NCI-H1694 treated with DMSO at 0.1 percent for 48 hours (cell line): ENCODE measurements at places on chromosomes 4 and X.

DNA sequence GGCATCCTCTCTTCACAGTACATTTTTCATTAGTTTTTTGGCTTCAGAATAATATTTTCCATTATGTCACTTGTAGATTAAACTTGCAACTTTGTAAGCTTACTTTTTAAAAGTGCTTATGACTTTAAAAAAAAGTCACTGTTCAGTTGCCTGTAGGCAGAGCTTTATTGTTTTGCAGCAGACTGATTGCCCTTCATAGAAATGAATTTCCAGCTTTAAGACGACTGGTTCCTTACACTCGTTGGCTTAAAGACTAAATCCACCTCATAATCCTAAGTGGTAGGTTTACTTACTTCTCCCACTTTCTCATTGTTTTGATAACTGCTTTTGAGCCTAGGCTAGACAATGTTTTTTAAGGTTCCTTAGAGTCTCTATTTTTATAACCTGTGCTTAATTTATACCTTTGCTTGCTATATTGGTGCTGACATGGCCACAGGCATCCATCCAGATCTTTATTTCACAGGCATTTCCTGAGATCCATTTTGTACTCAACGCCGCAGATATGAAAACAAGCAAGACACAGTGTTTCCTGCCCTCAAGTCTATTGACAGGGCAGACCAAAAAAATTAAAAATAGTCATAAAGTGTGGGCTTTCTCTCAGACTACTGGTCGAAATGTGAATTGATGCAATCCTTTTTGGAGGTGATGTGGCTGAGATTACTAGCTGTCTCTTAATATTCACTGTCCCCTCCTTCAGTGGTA, 12.6 kb upstream of the IL13RA2 start:
- no peak for DNase-seq

- DNase-seq, result no peak
Observed at GRCh38 chr4:69489856-69490255, 5.8 kb downstream of the UGT2B4 start.

DNA sequence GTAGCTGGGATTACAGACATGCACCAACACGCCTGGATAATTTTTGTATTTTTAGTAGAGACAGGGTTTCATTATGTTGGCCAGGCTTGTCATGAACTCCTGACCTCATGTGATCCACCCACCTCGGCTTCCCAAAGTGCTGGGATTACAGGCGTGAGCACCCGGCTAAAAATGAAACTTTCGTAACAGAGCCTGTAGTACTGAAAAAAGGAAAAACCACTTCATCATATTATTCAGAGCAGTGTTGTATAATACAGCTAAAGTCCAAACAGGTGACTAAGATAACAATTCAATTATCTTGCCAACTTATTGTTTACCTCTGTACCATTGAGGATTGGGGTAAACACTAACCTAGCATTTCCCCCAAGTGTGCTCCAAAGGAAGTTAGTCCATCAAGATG, 43.9 kb upstream of the HPRT1 start:
- DNase-seq, result no peak

- DNase-seq, result no peak
Observed at GRCh38 chr4:79650217-79650616, 242.2 kb upstream of the GK2 start.

GRCh38 chrX:140502491-140503237, 2.2 kb downstream of the SOX3 start:
- no peak for DNase-seq

- no peak for DNase-seq
Observed at GRCh38 chr4:168803732-168804131, 206.3 kb downstream of the CBR4 start.

GRCh38 chrX:129586446-129586845, 46.4 kb downstream of the OCRL start:
- no peak for DNase-seq

DNA sequence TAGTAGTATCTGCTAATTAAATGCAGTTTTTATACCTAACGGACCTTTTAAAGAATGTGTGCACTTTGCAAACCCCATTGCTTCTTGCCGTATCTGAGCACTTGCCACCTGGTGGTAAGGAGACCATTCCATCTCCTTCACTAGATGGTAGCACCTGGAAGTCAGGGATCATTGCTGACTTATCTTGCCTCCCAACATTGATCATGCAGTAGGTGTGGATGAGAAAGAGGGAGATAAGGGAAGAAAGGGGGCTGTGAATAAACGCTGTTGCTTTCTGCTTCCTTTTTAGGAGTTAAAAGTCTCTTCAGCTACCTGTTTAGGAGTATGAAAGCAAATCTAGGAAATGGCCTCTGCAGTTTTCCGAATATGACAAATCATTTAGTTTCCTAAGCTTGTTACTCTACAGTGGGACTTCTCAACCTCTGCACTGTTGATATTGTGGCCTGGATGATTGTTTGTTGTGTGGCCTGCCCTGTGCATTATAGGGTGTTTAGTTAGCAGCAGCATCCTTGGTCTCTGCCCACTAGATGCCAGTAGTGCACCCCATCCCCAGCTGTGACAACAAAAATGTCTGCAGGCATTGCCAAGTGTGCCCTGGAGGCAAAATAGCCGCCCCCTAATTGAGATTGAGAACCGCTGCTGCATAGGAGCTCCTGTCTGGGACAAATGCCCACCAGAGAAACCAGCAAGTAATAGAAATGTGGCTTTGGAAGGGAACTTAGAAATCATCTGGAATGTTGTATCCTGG, 38.8 kb downstream of the GAB1 start:
- no peak for DNase-seq

- no peak for DNase-seq
Observed at GRCh38 chr4:6610856-6611430, 29.5 kb upstream of the MRFAP1 start.

GRCh38 chr4:184416913-184417734, 57.2 kb downstream of the IRF2 start:
- no peak for DNase-seq

- no peak for DNase-seq
Observed at GRCh38 chrX:2784026-2784425, 32.2 kb downstream of the XG start.

DNA sequence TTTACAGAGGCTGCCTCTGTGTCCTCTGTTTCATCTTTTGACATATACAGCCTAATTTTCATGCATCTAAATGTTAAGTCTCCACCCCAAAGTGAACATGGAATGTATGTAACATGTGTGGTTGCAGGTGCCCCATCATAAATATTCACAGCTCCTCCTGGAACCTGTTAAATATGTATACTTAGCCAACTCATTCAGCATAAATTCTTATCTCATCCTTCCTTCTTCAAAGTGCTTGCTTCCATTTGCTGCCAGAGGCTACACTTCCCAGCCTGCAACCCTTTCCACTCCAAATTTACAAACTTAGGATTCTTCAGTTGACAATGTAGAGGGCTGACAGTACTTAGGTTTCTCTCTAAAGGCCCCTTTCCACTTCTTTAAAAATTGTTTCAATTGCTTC, 60.6 kb downstream of the F8 start:
- DNase-seq, result no peak

DNA sequence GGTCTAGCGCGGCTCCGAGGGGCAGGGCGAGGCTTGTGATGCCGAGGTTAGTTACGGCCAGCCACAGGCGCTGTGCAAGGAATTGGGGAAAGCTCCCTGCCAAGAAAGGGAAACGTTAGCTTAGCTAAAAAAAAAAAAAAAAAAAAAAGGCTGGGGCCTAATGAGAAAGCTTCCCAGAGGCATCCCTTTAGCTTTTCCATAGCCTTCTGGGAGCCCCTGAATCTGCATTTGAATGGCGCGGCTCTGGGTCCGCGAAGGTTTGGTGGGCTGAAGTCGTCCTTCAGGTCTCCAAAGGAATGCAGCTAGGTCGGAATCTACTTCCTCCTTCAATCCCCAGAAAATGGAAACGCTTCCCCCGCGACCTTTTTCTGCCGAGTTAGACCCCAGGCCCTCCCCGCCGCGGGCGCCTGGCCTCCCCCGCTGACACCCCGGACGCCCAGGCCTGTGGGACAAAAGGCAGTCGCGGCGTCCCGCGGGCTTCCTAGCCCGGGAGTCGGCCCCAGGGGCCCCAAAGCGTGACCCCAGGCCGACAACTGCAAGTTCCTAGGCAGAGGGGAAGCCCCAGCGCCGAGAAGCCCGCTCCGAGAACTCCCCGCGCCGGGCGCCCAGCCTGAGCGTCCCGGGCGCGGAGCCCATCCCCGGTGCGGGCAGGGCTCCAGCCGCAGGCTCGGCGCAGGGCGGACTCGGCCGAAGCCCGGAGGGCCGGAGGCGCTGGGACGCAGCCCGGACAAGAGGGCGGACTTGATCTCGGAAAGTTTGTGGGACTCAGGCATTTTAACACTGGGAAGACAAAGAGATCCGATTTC, 605 bp upstream of the FAT1 start:
- DNase-seq, result no peak

DNA sequence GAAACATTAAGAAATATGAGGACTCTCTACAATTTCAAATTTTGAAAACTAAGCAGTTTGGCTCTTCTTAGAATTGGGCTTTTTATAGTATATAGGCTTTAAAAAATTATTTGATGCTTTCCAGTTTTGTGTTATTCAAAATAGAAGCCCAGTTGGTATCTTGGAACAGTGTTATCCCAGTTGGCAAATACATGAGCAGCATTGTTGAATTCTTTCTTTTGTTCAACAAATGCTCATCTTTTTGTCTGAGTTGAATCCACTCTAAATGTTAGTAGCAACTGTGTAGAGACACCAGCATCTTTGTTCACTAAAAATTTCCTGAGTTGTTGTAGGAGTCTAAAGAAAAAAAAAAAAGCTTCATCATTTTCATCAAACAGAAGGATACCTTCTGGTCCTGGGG, 41.0 kb upstream of the LIMCH1 start:
- DNase-seq, result no peak

DNA sequence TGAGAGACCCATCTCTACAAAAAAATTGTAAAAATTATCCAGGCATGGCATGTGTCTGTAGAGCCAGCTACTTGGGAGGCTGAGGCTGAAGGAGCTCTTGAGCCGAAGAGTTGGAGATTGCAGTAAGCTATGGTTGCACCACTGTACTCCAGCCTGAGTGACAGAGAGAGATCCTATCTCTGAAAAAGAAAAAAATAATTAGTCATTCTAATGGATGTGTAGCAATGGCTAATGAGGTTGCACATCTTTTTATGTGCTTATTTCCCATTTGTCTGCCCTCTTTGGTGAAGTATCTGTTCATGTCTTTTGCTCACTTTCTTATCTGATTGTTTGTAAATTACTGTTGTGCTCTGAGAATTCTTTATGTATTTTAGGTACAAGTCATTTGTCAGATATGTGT, 19.0 kb upstream of the MAML3 start:
- DNase-seq, result no peak

DNA sequence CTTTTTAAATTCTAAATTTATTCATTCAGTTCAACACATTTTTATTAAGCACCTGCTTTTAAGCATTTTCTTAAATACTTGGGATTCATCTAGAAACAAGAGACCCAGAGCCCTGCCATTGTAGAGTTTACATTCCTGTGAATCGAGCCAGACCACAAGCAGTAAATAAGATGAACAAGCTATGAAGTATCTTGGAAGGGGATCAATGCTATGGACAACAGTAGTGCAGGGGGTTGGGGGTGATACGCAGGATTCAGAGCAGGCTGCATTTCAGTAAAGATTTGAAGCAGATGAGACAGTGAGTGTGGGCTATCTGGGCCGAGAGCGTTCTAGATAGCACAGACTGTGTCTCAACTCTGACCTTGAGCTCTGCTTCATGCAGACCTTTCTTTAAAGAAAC, 35.1 kb downstream of the CLDN22 start:
- DNase-seq, result no peak

DNA sequence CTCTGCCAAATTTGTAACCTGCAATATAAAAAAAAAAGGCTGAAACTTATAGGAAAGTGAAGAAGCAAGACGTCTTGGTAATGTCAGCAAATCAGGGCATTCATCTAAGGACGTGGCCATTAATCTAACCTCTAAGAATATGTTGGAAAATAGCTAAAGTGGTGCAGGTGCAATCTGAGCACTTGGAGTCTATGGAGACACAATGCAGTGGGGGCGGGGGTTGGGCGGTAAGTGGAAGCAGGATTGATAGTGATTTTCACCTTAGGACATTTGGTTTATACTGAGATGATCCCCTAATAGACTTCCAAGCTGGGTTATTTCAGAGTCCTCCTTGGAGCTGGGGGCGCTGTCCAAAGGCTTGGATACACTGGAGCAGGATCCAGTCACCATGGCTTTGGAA, 283.4 kb downstream of the EPHA5 start:
- no peak for DNase-seq

DNA sequence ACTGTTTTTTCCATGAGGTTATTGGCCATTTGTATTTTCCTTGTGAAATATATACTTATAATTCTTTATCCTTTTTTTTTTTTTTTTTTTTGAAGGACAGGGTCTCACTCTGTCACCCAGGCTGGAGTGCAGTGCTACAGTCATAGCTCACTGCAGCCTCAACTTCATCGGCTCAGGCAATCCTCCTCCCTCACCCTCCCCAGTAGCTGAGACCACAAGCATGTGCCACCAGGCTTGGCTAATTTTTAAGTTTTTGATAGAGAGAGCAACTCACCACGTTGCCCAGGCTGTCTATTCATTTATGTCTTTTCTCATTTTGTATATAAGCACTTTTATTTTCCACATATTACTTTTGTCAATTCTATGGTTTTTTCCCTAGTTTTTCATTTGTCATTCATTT, 16.8 kb downstream of the RBPJ start:
- DNase-seq, result no peak

GRCh38 chr4:154927126-154927680, 146.1 kb downstream of the RBM46 start:
- DNase-seq, result no peak

DNA sequence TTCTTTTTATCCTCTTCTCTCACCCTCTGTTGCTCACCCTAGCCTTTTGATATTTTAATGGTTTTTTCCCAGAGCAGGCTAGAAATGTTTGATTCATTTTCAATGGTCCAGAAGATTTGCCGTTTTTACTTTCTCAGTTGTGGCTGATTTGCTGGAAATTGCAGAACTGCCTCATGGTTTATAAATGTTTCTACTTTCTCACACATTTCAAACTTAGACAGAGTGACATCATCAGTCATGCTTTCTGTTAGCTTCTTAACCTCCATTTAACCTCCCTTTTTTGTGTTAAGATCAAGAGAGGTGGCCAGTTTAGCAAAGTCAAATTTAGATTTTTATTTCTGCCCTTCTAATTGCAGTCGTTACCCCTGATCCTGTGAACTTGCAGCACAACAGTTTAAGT, 8.7 kb downstream of the RXFP1 start:
- DNase-seq, result no peak

DNA sequence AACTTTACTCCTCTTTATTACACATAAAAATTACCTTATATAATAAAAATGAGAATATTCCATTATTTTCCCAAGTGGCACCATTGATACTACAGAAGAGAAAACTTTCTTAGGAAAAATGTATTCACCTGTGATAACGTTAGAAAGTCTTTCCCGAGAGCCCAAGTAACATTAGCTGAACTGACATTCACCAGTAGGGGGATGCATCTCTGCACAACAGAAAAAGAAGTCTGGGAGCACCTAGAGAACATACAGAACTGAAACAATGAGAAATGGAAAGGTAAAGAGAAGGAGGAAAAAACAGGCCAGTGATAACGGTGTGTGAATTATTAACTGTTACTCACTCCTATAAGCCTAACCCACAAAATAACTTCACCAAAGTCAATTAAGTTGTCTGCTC, 423.3 kb downstream of the CENPC start:
- no peak for DNase-seq

GRCh38 chr4:25523405-25523804, 132.2 kb upstream of the SLC34A2 start:
- DNase-seq, result no peak
